ENCODE measurements at places on chromosomes 3 and 15.
A peak's percentile ranks its signal among the peaks of the same experiment; 100 is the strongest.

GRCh38 chr15:72751751-72752455, 31.7 kb downstream of the ADPGK start:
- no peak for ATAC-seq

GRCh38 chr3:37779289-37780152, 82.2 kb upstream of the CTDSPL start:
- ATAC-seq: no peak

DNA sequence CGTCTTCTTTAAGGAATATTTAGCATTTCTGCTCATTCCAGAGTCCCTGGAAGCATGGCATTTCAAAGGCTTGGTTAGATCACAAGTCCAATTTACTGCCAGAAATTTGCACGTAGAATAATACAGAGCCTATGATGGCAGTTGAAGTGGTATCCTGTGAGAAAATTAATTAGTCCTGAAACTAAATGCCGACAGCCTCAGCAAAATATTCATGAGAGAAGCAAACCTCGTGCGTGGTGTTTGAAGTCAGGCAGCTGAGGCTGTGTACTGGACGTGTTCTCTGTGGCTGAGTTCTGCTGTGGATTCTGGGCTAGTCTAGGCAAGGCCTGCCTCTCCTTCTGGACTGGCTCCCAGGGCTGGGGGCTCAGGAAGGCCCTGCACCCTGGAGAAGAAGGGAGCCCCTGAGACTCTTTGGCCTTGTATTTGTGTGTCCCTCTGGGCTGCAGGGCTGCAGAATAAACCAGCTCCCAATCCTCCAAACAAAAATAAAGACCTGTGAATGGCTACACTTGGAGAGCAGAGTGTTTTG, 106.6 kb downstream of the APBA2 start:
- ATAC-seq: no peak

DNA sequence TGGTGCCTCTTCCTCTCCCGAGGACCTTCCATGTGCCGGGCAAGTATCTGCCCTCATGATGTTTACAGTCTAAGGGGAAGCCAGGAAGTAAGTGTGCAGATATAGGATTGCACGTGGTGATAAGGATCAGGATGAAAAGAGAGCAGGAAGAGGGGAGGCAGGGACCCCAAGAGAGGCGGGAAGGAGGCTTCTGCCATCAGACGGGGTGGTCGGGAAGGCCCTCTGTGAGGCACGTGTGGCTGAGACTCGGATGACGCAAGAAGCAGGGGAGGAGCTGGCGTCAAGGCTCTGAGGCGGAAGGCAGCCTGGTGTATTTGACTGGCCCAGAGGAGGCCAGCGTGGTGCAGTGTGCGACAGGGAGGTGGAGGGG, 762 bp upstream of the IQSEC1 start:
- ATAC-seq: no peak

DNA sequence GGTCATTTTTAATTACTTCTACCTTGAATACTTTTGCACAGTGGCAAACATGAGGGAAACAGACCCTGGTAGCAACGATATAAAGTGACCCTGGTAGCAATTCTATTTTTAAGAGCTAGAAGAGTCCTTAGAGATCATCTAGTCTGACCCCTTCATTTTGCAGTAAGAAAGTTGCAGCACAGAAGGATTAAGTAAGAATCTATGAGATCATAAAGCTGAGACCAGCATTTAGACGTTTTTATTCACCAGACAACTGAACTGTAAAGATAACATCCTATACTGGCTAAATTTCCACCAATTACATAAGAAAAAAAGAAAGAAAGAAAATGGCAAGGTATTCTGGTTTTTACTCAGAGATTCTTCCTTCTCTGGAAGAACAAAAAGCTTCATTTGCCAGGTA, 49.9 kb downstream of the LRRFIP2 start:
- no peak for ATAC-seq

DNA sequence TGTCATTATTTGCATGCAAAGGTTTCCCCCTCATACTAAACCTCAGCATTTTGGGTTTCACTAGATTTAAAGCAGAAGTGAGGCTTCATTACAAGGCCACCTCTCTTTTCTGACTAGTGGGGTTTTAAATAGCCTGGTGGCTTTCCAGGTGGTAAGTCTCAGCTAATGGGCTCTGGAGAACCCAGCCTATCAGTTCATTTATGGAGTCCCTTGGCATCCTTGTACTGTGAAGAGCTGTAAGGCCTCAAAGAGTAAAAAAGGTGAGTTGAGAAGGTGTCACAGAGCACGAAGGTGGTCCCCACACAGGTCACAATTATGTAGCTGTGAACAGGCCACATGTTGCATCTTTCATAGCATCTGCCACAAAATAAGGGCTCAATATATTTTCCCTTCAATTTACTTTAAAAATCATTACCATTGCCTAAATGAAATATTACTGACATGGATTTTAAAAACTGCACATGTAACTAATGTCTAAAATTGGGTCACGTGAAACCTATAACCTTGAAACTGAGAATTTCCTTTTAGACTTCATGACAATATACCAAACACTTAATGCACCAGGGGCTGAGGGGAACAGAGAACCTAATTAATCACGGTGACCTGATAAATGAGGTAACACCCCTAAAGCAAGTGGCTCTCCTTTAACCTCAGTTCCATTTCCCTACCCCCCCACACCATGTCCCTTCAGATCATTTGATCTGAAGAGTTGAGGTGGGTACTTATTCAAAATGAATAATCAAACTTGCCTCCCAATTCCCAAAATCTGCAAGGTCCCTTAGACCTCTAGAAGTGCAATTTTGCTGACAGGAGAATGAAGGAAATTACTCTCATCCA, 1.3 kb downstream of the NGLY1 start:
- ATAC-seq: no peak

DNA sequence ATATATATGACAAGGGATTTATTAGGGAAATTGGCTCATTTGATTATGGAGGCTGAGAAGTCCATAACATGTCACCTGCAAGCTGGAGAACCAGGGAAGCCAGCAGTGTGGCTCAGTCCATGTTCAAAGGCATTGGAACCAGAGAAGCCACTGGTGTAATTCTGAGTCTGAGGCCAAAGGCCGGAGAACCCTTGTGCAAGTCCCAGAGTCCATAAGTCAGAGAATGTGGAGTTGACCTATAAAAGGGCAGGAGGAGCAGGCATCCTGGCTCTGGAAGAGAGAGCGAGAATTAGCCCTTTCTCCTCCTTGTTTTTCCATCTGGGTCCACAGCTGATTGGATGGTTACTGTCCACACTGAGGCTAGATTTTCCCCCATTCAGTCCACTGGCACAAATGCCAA, 319.8 kb downstream of the IGSF11 start:
- ATAC-seq: no peak

GRCh38 chr3:107308716-107309115, 68.5 kb upstream of the CCDC54 start:
- ATAC-seq: no peak

DNA sequence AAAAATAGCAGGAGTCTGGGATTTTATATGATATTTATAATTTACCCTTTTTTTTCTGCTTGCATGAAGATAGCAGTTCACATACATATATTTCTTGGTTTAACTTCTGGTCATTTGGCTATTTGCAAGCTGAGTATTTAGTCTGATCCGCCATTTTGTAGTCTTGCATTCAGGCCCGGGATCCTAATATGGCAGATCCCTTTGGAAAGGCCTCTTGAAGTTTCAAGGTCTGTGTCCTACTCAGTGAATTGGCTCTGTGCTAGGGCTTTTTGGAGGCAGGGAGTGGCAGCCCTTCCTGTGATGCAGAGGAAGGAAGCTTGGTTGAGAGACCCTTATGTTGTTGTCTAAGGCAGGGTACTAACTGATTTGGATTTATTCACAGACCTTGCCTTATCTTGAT, 2.9 kb downstream of the SNRPN start:
- ATAC-seq: no peak

- ATAC-seq: no peak
Observed at GRCh38 chr15:62946940-62947339, 95.6 kb upstream of the TPM1 start.

DNA sequence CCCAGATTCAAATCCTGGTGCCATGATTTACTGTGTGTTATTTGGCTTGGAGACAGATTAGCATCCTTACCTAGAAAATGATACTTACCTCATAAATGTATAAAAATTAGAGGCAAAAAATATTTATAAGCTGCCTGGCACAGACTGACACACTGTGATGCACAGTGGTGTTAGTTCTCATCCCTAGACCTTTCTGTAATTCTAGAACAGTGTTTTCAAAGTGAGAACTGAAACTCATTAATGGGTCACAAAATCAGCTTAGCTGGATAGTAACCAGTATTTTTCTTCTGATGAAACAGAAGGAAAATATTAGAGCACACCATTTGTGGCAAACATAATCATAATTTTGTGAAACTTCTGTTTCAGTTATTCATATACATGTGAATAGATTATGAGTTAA, 17.9 kb upstream of the MTHFS start:
- peak; percentile 67 for ATAC-seq

DNA sequence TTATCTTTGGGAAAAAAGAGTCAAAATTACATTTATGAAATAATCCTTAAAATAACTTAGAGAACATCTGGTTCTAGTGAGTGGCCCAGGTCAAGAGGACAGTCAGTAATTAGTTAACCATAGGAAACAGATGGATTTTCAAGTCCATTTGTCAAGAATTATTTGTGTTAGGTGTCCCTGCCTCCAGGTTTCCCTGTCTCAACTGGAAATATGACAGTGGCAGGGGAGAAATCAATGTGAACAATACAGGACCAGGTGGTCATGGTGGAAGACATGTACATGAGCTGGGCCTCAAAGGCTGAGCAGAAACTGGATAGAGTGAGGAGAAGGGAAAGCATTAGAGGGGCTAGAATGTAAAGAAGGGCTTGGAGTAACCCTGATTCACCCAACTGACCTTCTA, 372.6 kb downstream of the VPS13C start:
- no peak for ATAC-seq

DNA sequence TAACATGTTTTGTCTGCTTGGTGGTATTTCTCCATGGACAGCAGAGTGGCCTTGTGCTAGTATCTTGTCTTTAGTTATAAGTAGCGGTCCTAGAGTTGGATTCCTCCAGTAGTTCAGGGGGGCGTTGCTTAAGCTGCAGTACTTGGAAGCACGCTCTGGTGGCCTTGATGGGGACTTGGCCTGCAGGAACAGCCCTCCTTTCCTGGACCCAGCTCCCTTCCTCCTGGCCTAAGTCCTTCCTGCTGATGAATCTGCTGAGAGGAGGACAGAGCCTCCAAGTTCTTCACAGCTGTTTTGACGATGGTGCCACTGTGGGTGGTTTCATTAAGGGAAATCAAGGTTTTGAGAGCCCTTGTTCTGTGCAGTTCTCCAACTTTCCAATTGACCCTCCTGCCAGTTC, 38.6 kb upstream of the SEC22A start:
- no peak for ATAC-seq

DNA sequence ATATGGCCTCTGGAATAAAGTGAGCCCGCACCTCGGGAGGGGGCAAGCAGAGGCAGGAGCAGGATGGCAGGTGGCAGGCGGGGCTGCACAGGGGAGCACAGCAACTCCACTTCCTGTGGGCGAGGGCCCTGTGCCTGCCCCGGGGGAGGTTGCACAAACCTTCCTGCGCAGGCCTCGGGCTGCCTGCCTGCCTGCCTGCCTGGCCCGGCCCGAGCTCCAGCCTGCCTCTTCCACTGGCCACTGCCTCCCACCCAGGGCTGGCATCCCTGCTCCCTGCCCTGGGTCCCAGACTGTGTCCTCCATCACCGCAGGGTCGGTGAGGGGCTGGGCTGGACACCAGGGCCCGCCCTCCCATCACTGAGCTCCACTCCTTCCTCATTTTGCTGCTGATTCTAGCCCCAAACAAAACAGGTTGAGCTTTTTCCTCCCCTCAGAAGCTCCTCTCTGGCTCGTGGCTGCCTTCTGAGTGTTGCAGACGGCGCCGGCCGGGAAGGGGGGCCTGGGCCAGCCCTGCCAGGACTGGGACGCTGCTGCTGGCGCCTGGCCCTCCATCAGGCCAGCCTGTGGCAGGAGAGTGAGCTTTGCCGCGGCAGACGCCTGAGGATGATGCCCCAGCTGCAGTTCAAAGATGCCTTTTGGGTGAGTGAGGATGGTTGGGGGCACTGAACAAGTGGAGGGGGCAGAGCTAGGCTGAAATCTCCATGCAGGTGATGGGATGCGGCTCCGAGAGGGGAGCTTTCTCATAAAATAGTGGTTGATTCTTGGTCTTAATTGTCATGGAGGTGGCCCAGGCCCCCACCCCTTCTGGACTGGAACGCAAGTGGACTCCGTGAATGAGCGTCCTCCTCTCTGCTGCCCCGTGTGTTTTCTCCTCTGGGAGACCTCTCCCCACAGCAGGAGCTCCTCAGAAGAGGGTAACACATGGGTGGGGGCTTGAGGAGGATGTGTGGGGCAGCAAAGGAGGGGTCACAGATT, at the start of gene PSTPIP1:
Gene PSTPIP1, plus strand, starts transcription at position 156 of the 975 bp plus-strand sequence. Its CDS starts 448 bp downstream, at position 604.
- peak; percentile 64 for ATAC-seq

GRCh38 chr3:189303584-189303983, 131.8 kb downstream of the TPRG1 start:
- ATAC-seq: no peak

GRCh38 chr3:32870373-32871095, 52.7 kb downstream of the TRIM71 start:
- ATAC-seq: no peak

- ATAC-seq: peak; percentile 33
Observed at GRCh38 chr3:48655606-48656005, 7.1 kb downstream of the CELSR3 start.

DNA sequence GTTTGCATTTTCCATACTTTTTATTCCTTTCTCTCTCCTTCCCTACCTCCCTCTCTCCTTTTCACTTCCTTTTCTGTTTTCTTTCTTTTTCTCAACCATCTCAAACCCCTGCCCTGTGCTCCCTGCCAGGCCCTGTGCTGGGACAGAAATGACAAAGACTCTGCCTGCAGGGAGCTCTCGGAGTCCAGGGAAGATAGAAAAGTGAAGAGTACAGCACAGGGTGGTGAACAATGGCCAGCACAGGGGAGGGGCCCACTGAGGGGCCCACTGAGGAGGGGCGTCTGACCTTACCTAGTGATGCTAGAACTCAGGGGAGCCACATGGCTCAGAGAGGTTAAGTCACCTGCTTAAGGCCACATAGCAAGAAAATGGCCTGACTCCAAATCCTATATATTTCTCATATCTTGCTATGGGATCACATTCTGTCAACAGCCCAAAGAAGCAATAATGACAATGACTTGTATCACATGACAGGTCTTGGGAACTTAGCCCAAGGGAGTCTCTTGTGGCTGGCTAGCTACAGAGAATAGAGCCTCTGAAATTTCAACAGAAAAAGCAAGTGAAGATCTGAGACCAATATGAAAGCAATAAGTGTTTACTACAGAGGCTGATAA, 44.3 kb upstream of the ATP2B2 start:
- no peak for ATAC-seq

DNA sequence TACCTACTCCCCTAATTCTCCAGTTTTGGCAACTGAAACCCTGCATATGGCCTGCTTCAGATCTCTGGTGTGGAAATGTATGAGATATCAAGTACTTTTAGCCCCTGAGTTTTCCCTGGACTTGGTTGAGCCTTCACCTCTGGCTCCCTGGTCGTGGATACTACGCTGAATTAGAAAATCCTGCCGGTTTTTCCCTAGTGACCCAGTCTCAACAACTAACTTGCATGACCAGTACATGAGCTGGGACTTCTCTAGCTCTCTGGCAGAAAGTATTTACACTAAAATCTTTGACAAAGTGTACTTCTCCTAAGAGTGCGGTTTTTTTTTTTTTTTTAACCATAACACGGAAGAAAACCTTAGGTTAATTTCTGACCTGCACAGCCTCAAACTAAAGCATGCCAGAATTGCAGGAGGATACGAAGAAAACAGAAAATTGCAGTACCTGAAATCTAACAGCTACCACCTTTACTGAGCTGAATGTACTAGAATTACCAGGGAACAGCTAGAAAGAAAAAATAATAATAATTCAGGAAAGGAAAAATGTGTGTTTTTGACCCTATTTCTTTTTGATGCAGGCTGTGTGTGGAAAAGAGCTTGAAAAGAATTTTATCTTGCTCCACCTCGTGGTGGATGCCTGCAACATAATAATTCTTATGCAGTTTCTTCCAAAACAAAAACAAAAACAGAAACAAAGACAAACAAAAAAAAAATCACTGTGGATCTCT, 165.6 kb downstream of the GMNC start:
- ATAC-seq: no peak
